Left kidney (tissue), 8 donors: ENCODE measurements at places on chromosomes 7 and 10. TPM values are rescaled to one million over a fixed set of nuclear protein-coding genes. Genes with fewer than 3 reads are reported as not detected.

NPC1L1 gene
- polyA plus RNA-seq: 2.3 TPM

DNA sequence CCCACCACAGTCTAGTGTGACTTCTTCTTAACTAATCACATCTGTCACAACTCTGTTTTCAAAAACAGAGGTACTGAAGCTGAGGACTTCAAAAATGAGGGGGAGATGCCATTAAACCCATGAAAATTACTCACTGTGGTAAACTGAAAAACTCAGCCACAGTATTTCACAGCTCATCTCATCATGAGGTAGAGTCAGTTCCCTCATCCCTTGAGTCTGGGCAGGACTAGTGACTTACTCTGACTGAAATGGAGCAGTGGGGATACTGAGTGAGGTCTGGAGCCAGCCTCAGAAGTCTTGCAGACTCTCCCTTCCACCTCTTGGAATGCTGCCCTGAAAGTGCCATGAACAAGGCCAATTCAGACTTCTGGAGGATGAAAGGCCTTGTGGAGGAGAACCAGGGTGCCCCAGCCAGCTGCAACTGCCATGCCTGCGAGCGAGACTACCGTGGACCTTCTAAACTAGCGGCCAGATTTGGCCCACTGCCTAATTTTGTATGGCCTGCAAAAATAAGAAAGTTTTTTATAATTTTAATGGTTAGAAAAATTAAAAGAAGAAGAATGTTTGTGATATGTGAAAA lies 24.7 kb upstream of the ANKRD1 start:
- DNase-seq: no peak

INA gene
- 0.53 TPM for polyA plus RNA-seq

CARD11 gene
- 1.1 TPM for polyA plus RNA-seq

- DNase-seq: no peak
Observed at GRCh38 chr7:2559283-2559950, 638 bp downstream of the IQCE start.

MBLAC1 gene
- polyA plus RNA-seq: 1.3 TPM

GRCh38 chr7:132009778-132010177 lies 453.4 kb upstream of the PODXL start:
- no peak for DNase-seq

GRCh38 chr7:141122736-141123135 lies 48.9 kb downstream of the TMEM178B start:
- DNase-seq: no peak

GRCh38 chr10:16904639-16905061 lies 87.4 kb upstream of the RSU1 start:
- DNase-seq: no peak

DNA sequence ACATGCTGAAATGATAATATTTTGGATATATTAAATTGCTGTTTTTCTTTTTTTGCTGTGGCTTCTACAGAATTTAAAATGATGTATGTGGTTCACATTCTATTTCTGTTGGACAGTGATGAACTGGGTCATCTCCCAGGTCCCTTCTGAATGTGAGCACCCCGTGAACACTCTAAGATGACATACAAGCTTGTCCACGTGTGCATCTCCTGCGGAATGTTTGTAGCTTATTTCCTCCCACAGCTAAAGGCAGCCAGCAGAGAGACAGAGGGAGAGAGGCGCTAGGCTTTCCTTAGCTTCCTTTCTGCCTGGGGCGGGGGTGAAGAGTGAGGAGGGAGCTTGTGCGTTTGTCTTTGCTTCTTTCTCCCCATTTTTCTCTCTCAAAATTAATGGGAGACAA lies 219.1 kb downstream of the EMX2 start:
- DNase-seq: no peak

- DNase-seq: no peak
Observed at GRCh38 chr10:107616463-107617410, 452.2 kb upstream of the SORCS1 start.

GRCh38 chr10:80497187-80498077 lies 40.3 kb upstream of the SH2D4B start:
- no peak for DNase-seq

DNA sequence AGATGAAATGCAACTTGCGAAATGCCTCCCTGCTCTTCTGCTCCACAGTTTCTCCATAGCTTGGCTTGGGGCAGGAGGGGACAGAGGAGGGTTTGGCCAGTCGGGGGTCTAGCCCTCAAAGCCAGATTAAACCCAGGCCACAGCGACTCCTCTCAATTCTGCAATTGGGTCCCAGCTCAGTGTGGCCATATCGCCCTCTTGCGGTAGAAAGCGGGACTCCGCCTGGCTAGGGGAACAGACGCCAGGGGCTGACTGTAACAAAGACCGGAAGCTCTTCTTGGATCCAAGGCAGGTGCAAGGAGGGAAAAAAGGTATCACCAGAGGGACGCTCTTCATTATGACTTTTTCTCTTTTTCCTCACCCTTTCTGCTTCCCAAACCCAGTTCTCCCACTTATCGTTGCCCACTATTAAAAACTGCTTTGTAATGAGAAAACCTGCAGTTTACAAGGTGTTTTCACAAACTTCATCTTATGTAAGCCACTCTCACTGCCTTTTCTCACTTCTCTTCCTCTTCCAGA lies 36.6 kb upstream of the TNPO3 start:
- peak; percentile 81 for DNase-seq

LAMB1 gene
- polyA plus RNA-seq: 826 TPM

ADAP1 gene
- 11.0 TPM for polyA plus RNA-seq

GRCh38 chr10:49222170-49222569 lies 34.0 kb upstream of the TMEM273 start:
- no peak for DNase-seq

GRCh38 chr7:128909625-128910568 lies 612 bp downstream of the KCP start:
- peak; percentile 78 for DNase-seq

- no peak for DNase-seq
Observed at GRCh38 chr10:128059266-128059981, 66.8 kb downstream of the MKI67 start.

DNA sequence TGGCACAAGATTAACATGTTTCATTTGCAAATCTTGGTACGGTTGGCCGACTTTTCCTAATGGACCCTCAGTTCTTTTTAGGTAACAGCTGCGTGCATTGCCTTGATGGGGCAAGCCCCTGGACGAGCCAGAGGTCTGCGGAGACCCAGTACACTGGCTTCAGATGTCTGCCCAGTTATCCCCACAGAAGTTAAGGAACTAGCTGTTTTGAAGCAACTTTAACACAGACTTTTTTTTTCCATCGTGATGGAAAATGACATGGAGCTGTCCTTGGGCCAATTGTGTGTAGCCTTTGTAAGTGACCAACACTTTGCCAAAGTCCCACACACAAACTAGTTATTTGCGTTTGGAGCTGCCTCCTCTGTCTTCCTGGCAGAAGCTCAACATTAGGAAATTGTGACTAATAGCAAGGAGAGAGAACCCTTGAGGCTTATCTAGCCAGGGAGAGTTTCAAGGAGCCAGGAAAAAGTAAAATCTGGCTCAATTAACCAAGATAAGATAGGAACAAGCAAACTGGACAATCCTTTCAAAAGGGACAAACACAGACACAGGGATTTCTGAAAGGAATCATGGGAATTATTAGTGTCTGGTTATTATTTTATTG lies 99.6 kb upstream of the BMPER start:
- no peak for DNase-seq
